Spinal cord (tissue), 10 donors: ENCODE measurements at places on chromosomes 11 and 22. TPM values are rescaled to one million over a fixed set of nuclear protein-coding genes. Genes with fewer than 3 reads are reported as not detected.

GRCh38 chr22:35742342-35743100 lies 24.8 kb downstream of the APOL5 start:
- H3K27me3 ChIP-seq: no peaks in the 10 kb centered on the region
- peaks cover 3% of the 10 kb centered on the region for H3K4me1 ChIP-seq
- no peak overlapping the region for H3K4me3 ChIP-seq
- H3K36me3 ChIP-seq: peaks cover 21% of the 10 kb centered on the region
- DNase-seq: no peak

DNA sequence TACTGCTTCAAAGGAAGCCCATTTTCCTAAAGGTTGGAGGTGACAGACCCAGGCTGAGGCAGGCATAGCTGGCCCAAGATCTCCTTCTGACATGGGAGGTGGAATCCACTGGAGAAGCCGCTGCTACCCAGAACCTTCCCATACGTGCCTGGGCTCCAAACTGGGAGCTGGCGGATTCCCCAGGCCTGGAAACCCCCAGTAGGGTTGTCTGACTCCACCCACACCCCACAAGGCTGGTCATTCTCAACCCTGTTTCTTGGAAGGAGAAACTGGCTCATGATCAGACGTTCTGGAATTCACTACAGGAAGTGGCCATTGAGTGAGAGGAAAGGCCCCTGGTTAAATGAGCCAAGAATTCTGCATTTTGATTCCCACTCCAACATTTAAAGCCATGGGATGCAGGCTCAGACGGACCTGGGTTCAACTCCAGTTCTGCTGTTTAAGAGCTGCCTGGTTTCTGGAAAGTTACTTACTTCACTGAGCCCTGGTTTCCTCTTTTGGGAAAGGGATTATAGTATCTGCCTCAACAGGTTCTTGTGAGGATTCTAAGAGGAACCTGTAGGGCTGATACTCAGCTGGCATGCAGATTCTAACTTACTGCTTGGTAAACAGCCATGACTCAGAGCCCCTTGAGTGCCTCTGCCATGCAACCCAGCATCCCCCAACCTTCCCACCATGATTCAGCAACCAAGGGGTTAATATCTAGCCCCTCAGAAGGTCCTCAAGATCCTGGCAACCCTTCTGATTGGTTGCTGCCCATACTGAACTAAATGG lies 19.4 kb upstream of the TSKU start:
- H3K4me3 ChIP-seq: no peak overlapping the region
- H3K27ac ChIP-seq: peak overlapping the region; percentile 48
- no peaks in the 10 kb centered on the region for H3K27me3 ChIP-seq
- H3K4me1 ChIP-seq: peaks cover 33% of the 10 kb centered on the region

Gene SHANK3
- 8.3 TPM for total RNA-seq

Gene DSCAML1
- total RNA-seq: 4.4 TPM

Gene FAM118A
- total RNA-seq: 47.3 TPM

Gene RIC8A
- 93.1 TPM for total RNA-seq

DNA sequence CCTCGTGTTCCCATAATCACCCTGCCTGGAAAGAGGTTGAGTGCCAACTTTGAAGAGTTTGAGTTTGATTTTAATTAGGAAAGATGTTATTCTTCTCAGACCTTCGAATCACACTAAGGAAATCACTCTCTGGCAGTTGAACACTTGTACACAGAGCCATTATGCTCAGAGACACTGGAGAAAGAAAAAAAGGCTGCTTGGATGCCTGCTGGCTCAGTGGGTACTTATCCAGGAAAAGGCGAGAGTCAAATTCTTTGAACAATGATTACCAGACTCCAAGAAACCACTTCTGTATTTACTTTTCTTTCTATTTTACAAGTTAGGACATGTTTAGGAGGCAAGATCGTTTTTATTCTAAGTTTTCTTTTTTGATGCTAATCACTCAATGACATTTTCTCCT lies 438.5 kb upstream of the FAT3 start:
- no peaks in the 10 kb centered on the region for H3K36me3 ChIP-seq
- H3K4me1 ChIP-seq: no peaks in the 10 kb centered on the region
- no peak overlapping the region for H3K4me3 ChIP-seq
- peak overlapping the region; percentile 7 for H3K27ac ChIP-seq
- DNase-seq: no peak

DNA sequence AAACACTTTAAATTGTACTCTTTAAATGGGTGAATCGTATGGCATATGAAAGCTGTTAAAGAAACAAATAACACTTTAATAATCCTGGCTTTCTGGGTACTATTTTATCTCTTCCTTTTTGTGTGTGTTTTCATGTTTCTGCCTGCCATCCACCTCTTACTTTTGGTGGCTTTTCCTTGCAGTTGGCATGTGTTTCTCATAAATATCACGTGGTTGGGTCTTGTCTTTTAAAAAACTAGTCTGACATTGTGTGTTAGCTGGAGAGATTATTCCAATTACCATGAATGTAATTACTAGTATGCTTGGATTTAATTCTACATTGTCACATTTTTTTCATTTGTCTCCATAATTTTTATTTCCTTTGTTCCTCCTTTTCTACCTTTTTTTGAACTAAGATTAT lies 262.9 kb upstream of the B3GAT1 start:
- H3K4me3 ChIP-seq: no peak overlapping the region
- no peak for DNase-seq
- H3K36me3 ChIP-seq: no peaks in the 10 kb centered on the region
- H3K4me1 ChIP-seq: peaks cover 11% of the 10 kb centered on the region
- no peaks in the 10 kb centered on the region for H3K27me3 ChIP-seq

Gene RASSF10
- total RNA-seq: 7.9 TPM

Gene MAJIN
- not detected for total RNA-seq
